GM23248 (cell line): ENCODE measurements at places on chromosomes 6 and 20.

DNA sequence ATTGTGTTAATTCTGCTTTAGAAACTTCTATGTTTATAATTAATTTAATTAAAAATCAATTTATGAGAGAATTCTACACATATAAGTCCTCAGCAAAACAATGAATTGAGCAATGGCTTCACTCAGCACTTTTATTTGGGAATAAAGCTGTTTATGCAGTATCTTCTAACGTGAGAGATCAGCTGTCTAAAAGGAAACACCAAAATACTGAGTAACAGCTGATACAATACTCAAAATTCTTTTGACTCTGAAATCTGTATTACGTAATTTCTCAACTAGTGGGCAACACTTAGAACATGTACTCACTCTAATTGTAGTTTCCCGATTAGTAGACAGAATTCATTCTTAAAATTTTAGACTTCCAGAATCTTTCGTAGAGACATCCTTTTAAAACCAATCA lies 49.8 kb downstream of the MAP3K7 start:
- peak; percentile 73 for DNase-seq

DNA sequence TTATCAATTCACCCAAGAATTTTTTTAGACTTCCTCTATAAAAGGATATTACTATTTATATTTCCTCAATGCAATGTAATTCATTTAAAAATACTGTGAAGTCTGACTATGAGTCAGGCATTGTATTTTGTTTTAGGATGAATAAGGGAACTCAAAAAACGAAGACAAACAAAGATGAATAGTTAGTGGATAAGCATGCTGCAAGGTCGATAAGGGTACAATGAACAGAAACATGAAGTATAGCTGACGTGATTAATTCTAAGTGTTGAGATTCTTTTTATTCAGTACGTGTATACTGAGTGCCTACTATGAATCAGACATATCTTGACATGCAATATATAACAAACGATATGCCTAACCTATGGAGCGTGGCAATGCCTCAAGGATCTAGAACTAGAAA lies 105.4 kb downstream of the PDE10A start:
- DNase-seq, result no peak

- DNase-seq, result no peak
Measured at GRCh38 chr6:14505401-14505800, 387.8 kb downstream of the CD83 start.

DNA sequence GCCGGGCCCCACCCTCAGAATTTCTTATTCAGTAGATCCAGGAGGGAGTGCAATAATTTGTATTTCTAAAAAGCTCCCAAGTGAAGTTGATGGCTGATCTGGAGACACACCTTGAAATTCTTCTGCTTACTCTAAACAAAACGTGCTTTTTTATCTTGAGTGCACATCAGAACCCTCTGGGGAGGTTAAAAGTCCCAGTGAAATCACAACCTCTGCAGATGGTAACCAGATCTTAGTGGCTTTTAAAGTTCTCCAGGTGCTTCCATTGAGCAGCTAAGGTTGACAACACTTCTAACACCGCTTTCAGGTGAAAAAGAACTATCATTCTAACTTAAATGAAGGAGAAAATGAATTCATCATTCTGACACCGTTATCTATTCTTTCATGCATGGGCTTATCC lies 45.6 kb upstream of the ESR1 start:
- no peak for DNase-seq

GRCh38 chr6:134303891-134304290 lies 14.0 kb downstream of the SGK1 start:
- DNase-seq, result peak; percentile 61

DNA sequence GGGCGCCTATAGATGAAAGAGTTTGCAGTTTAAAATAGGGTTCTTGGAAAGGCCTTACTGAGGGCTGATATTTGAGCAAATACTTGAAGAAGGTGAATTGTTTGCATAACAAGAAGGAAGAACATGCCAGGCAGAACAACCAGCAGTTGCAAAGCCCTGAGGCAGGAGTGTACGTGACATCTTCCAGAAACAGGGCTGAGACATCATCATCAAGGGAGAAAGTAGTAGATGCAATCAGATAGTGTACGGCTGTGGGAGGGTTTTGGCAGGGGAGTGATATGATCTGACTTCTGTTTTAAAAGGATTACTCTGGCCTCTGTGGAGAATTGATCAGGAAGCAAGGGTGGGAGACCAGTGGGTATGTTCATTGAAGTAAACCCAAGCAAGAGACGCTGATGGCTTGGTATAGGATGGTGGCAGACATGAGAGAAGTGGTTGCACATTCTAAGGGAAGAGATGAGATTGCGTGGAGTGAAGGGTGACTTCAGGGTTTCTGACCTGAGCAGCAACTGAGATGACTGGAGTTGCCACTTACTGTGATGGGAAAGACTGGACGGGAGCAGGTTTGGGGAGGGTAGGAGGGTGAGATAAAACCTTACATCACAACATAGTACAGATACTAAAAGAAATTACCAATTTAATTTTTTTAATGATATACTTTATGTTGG lies 28.8 kb downstream of the RIOK1 start:
- DNase-seq, result no peak

- DNase-seq, result peak; percentile 81
Measured at GRCh38 chr6:138428944-138429598, 25.0 kb downstream of the HEBP2 start.

GRCh38 chr6:14748679-14749078 lies 497.2 kb upstream of the JARID2 start:
- DNase-seq, result no peak

- no peak for DNase-seq
Measured at GRCh38 chr6:3301506-3301905, 42.8 kb downstream of the PSMG4 start.

DNA sequence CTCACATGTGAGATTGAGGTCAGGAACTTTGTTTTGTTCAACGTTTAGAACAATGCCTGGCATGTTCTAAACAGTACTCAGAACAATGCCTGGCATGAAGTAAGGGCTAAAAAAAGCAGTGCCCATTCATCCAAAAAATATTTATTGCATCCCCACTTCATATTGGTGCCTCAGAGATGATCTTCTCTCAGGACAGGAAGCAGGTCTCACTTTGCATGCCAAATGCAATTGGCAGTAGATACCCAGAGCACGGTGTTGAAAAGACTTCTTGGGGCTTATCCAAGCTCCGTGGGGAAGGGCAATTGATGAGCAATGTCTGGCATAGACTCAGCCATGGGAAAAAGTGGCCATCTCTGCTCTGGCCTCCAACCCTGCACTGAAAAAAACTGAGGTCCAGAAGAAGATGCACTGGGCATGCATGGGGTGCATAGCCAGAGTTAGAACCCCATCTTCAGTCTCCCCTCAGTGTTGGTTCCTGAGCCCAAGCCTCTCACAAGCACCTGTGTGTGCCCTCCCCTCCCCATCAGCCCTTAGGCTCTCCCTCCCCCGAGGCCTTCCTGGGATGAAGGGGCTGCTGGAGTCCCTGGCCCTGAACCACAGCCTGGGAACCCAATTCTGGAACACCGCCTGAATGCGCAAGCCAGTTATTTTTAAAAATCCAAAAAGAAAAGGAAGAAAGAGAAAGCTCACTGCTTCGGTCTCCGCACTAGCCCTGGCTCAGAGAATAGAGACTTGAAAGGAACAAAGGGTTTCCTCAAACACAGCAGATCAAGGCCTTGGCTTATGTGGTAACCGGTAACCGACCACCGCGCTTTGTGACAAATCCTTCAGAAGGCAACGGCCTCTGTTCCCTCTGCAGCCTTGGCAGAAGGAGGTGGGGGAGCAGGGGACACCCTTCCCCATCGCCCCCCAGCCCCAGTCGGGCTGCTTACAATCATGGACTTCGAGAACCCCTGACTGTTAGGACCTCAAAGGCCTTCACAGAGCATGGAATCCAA lies 78.5 kb upstream of the SIRPA start:
- DNase-seq, result peak; percentile 94

DNA sequence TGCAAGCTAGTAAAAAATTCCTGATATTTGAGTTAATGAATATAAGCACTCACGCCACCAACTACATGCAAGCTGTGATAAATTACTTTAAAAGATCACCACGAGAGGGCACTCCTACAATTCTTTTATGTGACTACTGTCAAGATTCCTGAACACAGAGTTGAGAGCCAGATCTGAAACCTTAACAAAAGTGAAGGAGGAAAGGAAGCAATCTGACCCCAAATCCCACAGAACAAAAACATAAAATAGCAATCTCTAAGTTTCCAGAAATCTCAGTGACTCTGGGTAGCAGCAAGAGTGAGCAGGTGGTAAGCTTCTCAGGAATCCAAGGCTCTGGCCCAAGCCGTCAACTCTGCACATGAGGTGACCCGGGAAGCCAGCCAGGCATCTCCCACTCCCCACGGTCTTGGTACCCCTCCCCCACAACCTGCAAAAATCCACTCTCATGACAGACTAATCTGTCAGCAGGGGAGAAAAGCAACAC lies 55.1 kb downstream of the STAU1 start:
- peak; percentile 84 for DNase-seq

DNA sequence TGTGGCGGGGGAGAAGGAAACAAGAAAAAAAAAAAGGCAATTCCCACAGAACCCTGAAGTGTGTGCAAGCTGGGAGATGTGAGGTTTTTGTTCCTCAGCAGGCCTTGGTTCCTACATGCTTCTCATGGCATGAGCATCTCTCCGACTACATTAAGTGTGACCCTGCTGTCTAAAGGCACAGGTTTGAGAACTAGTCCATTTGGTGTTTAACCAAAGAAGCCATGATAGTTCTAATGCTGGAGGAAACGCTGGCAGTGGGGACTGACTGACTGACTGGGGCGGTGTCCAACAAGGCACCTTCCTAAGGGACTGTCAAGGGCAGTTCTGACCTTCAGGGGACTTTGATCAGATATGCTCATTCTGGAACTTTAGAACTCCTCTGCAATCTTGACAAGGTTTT lies 3.8 kb downstream of the TXNDC5 start:
- DNase-seq, result no peak

DNA sequence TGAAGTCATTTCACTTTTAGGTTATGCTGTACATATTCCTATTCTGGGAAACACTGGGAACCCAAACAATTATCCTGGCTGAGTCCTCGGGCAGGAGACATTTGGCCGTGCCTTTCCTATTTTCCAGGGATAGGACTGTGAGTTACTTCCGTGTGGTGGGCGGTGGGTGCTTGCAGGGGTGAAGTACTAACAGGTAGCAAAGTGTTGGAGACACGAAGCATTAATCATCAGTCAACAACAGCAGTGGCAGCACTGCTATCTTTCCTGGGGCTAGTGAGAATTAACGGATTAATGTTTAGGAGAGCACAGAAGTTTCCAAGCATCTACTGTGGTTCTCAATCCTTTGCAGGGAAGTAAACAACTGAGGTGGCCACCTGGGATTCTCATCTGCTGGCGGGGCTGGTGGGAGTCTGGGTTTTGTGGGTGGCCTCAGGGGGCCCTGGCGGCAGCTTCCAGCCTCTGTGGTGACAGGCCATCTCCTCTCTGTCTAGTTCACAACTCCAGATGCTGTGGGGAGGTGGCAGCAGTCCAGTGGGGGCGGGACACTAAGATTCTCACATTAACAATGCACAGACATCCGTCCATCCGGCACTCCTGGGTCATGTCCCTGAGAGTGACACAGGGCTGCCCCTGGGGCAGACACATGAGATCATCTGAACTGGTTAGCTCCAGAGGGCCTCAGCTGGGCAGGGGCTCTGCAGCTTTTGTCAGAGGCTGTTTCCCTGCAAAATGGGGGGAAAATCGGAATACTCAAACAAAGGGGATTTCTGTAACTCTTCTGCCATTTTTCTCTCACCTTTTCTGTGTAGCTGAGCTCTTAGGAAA lies 90.9 kb downstream of the GJA10 start:
- DNase-seq, result peak; percentile 61

DNA sequence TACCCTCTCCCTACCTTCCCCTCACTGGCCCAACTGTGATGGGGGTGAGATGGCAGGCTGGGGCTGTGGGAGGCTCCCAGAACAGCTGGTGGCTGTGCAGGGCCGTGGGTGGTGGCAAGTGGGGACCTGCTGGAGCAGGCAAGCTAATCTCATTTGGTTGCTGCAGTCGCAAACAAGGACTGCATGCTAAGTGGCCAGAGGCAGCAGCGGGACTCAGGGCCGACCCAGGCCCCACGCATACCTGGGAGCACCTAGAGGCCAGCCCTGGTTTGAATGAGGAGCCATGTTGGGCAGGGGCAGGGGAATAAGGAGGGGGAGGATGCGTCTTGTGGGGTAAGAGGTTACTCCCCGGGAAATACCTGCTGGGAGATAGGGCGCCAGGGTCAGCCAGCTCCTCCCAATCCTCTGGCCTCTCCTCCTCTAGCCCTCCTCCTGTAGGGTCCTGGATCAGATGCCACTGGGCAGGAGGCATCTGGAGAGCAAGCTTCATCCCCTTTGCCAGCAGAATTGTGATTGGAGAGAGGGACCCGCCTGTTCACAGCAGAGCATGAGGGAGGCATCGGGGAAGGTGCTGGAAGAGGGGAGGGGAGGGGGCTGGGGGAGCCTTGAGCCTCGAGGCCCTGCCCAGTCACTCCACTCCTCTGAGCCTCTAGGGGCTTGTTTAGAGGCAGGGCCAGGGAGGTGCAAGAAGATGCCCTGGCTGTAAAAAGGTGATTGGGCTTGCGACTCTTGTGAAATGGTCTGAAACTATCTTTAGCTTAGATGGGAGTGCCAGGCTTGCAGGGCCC lies 24.3 kb upstream of the CDH22 start:
- no peak for DNase-seq

DNA sequence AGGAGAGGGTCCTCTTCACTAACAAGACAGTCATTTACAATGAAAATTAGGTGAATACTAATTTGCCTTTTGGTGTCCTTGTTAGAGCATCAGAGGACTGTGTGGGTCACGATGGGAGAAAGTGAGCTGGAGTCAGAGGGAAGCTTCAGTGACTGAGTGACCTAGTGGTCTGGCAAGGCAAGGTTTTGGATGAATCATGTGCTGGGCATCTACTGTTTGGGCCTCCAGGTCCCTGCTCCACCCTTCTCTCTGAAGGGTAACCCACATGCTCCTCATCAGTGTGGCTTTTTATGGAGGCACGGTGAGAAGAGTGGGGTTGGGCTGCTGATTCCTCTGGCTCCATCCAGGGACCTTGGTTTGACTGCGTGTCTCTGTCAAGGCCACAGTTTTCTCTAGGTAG lies 60.5 kb upstream of the EXOC2 start:
- DNase-seq, result peak; percentile 49

DNA sequence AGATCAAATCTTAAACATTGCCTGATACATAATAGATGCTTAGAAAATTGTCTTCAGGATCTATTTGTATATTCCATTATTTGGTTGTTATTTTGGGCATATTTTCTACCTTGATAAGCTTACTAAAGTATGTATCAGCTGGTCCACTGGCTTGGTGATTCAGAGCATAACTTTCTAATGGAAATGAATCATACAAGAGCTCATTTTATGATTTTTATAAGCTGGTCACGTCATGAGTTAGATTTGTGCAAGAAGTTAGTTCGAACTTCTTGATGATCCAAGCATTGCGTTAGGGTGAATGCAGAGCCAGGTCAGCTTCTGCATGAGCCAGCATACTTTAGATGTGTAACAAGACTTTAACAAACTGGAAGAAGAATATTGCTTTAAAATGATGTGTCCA lies 144.5 kb upstream of the FLRT3 start:
- peak; percentile 88 for DNase-seq

DNA sequence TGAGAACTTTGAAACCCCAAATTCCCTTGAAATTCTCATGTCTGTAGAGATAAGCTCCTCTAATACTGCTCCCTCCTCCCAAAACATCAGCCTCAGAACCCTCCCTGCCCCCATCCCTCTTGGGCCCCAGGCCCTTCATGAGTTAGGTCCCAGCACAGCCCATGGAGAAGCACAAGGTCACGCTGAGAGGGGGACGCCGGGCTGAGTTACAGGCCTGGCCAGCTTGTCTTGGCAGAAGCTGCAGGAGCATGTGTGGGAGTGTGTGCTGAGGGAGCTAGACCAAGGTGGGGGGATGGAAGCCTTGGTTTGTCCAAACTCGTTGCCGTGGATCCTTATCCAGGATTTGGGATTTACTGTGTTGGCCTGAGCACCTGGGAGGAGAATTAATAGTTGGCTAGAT lies 8.5 kb upstream of the PTCRA start:
- no peak for DNase-seq

- no peak for DNase-seq
Measured at GRCh38 chr20:48360342-48360975, 467.3 kb downstream of the PREX1 start.
